ENCODE measurements at places on chromosomes 1 and 21. TPM values are rescaled to one million over a fixed set of nuclear protein-coding genes. Genes with fewer than 3 reads are reported as not detected.

DNA sequence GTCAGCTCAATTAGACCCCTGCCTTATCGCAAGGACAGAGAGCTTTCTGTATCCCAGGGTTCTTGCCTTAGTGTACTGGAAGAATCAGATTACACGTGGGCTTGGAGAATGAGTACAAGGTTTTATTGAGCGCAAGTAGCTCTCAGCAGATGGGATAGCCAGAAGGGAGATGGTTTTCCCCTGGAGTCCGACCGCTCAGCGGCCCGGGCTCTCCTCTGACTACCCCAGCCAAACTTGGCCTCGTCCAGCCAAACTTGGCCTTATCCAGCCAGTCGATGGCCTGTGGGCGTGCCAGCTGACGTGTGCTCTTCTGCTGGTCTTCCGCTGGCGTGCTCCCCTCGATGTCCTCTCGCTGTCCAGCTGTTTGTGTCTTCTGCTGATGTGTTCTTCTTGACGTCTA, 136.9 kb downstream of the SYT14 start:
- no peak overlapping the region for H3K4me3 ChIP-seq
- no peaks in the 10 kb centered on the region for H3K27me3 ChIP-seq

GRCh38 chr1:81848880-81849682, 48.3 kb downstream of the ADGRL2 start:
- no peaks in the 10 kb centered on the region for H3K36me3 ChIP-seq
- no peaks in the 10 kb centered on the region for H3K27me3 ChIP-seq
- no peak overlapping the region for H3K4me3 ChIP-seq

- no peaks in the 10 kb centered on the region for H3K36me3 ChIP-seq
- H3K27me3 ChIP-seq = no peaks in the 10 kb centered on the region
- H3K4me3 ChIP-seq = no peak overlapping the region
- H3K4me1 ChIP-seq = peaks cover 60% of the 10 kb centered on the region
- DNase-seq = peak; percentile 69
Measured at GRCh38 chr1:201721082-201722049, 107.6 kb upstream of the IPO9 start.

GRCh38 chr1:199218533-199218932, 579.7 kb downstream of the PTPRC start:
- H3K36me3 ChIP-seq = no peaks in the 10 kb centered on the region
- no peak overlapping the region for H3K4me3 ChIP-seq
- H3K4me1 ChIP-seq = no peaks in the 10 kb centered on the region
- H3K27me3 ChIP-seq = no peaks in the 10 kb centered on the region
- no peak for DNase-seq
- no peak overlapping the region for H3K27ac ChIP-seq

DNA sequence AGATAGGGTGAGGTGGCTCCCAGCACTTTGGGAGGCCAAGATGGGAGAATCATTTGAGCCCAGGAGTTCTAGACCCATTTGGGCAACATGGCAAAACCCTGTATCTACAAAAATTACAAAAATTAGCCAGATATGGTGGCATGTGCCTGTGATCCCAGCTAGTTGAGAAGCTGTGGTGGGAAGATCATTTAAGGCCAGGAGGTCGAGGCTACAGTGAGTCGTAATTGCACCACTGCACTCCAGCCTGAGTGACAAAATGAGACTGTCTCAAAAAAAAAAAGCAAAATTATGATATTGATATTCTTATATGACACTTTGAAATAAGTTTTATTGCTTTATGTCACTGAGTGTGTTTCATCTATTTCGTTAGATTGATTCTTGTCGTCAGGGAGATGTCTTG, 7.4 kb downstream of the ACADM start:
- H3K36me3 ChIP-seq = peaks cover 34% of the 10 kb centered on the region
- no peak for DNase-seq
- no peaks in the 10 kb centered on the region for H3K4me1 ChIP-seq
- H3K27me3 ChIP-seq = no peaks in the 10 kb centered on the region
- no peak overlapping the region for H3K4me3 ChIP-seq

DNA sequence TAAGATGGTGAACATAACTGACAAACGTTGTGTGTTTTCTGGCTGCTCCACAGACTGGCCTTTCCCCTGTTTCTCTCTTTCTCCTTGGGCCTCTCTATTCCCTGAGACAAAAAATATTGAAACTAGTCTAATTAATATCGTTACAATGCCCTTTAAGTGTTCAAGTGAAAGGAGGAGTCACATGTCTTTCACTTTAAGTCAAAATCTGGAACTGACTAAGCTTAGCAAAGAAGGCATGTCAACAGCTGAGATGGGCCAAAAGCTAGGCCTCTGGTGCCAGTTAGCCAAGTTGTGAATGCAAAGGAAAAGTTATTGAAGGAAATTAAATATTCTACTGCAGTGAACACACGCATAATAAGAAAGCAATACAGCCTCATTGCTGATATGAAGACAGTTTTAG, 32.2 kb upstream of the FCRL3 start:
- H3K4me1 ChIP-seq = no peaks in the 10 kb centered on the region
- H3K36me3 ChIP-seq = no peaks in the 10 kb centered on the region
- DNase-seq = no peak
- H3K27ac ChIP-seq = no peak overlapping the region
- no peaks in the 10 kb centered on the region for H3K27me3 ChIP-seq
- no peak overlapping the region for H3K4me3 ChIP-seq

- H3K27me3 ChIP-seq = no peaks in the 10 kb centered on the region
- no peaks in the 10 kb centered on the region for H3K4me1 ChIP-seq
- H3K36me3 ChIP-seq = no peaks in the 10 kb centered on the region
- no peak for DNase-seq
Measured at GRCh38 chr21:36246080-36246631, 73.8 kb upstream of the MORC3 start.

The KCND3 gene
- 0.35 TPM for total RNA-seq

All from cardiac muscle cell (in vitro differentiated cells and primary cell).